ENCODE measurements at places on chromosomes 3 and 15. TPM values are rescaled to one million over a fixed set of nuclear protein-coding genes. Genes with fewer than 3 reads are reported as not detected.

KY gene
- not detected for total RNA-seq

CSPG4 gene
- not detected for total RNA-seq

DNA sequence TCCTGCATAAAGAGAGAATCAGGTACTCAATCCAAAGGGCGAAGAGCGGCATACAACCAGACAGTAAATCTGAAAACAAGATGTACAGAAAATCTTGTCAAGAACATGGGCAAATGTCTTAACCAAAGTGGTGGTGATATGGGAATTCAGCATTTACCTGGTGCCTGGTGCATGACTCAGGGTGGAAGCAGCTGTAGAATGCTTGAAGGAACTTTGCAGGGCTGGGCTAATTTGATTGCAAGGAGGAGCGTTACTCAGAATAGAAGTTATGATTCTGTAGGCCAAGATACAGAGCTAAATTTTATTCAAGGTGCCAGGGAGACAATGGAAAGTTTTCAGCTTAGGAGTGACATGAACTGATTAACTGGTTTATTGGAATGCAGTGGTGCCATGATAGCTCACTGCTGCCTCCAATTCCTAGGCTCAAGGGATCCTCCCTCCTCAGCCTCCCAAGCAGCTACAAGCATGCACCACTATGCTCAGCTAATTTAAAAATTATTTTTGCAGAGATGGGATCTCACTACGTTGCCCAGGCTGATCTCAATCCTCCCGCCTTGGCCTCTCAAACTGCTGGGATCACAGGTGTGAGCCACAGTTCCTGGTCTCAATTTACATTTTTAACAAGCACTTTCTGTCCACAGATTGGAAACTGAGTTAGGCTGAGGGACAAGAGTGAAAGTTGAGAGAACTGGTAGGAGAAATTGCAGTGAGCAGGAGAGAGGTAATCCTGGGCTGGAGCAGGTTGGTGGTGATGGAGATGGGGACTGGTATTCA lies 91.5 kb upstream of the TBC1D5 start:
- no peak for DNase-seq

GRCh38 chr15:51380999-51381806 lies 39.7 kb downstream of the GLDN start:
- DNase-seq = peak; percentile 61

- DNase-seq = no peak
Observed at GRCh38 chr3:171464462-171464861, 4.3 kb upstream of the TNIK start.

- DNase-seq = peak; percentile 63
Observed at GRCh38 chr3:172562871-172563865, 39.9 kb upstream of the TNFSF10 start.

Measured in activated CD8-positive, alpha-beta T cell treated with anti-CD3 and anti-CD28 coated beads for 36 hours (primary cell).